ENCODE measurements at places on chromosomes 11 and 22.

- no peak for DNase-seq
Observed at GRCh38 chr11:88341522-88342251, 4.2 kb upstream of the CTSC start.

DNA sequence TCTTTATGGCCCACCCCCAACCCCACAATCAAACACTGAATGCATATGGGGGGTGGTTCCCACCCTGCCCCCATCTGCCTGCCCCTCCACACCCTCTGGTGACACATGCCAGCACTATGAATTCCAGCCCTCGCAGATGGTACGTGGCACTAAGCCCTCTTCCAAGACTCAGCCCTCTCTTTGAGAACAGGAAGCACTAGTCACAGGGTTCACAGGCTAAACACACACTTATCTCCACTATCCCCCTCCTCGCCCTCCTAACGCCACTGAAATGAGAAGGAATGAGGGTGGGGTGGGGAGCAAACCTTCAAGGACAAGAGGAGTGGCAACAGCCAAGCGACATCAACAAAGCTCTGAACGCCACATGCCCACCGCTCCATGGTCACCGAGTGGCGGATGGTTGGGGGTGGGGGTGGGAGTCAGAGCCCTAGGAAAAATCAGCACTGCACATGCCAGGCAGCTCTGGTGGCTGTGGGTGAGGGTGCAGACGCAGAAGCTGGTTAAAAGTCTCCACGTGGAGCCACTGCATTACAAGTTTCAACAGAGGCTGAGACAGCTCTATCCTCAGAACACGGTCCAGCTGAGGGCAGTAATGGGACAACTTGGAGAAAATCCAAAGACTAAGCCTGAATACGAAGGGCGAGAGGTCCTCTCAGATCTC lies 33.6 kb downstream of the TMEM184B start:
- no peak for DNase-seq

- no peak for DNase-seq
Observed at GRCh38 chr22:32618441-32619140, 144.0 kb downstream of the FBXO7 start.

GRCh38 chr11:1548221-1549070 lies 23.6 kb downstream of the DUSP8 start:
- peak; percentile 86 for DNase-seq

DNA sequence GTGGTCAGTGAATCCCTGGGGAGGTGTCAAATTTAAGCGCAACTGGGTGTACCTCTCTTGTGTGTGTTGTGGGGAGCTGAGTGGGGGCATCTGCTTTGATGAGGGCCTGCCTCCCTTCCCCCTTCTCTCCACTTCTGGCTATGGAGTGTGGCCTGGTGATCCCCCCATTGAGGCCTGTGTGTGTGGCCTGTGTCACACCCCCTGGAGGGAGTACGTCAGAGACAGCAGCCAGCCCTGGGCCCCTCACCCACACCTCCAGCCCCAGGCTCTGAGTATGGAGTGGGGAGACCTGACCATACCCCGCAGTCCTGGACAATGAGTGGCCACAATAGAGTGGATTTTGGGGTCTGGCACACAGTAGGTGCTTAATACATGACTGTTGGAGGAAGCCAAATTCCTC lies 51.4 kb upstream of the EIF3D start:
- DNase-seq = no peak

DNA sequence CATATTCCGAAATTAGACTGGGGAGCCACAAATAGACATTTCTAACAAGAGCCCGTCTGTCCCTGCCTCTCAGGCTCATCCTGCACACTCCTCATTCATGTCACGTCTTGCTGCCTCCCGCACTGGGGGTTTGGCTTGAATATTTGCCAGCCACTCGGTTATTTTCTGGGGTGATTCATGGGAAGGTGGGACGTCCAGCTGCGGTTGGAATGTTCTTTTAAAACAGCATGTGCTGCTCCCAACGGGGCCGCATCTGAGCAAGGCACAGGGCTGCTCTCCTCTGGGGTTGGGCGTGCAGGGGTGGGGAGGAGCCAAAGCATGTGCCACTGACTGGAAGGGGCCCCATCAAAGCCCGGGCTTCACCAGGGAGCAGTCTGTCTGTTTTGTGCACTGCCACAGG lies 25.9 kb upstream of the SLC5A4 start:
- no peak for DNase-seq

DNA sequence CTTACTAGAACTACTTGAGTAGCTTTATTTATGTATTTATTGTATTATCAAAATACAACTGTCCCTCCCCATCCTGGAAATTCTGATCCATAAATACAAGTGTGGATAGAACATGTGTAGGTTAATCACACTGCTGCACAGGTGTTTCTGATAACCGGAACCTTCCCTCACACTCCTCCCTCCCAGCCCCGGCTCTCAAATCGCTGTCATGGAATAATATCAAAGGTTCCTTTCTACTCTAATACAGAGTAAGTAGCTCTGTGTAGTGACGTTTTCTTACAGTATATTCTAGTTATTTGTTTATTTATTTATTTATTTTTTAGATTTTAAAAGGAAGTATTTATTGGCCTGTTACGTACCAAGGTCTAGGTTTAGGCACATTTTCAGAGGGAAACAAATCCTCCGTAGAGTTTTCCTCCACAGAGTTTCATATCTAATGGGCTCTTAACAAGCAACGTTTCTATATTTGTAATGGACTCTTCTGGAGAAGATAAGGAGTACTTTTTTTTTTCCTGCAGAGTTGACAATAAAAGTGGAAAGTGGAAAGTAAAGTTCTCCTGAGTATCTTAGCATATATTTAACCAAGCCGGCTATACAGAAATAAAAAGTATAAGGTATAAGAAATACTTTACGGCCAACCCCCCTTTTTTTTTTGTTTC lies 129.0 kb upstream of the CARD18 start:
- no peak for DNase-seq

DNA sequence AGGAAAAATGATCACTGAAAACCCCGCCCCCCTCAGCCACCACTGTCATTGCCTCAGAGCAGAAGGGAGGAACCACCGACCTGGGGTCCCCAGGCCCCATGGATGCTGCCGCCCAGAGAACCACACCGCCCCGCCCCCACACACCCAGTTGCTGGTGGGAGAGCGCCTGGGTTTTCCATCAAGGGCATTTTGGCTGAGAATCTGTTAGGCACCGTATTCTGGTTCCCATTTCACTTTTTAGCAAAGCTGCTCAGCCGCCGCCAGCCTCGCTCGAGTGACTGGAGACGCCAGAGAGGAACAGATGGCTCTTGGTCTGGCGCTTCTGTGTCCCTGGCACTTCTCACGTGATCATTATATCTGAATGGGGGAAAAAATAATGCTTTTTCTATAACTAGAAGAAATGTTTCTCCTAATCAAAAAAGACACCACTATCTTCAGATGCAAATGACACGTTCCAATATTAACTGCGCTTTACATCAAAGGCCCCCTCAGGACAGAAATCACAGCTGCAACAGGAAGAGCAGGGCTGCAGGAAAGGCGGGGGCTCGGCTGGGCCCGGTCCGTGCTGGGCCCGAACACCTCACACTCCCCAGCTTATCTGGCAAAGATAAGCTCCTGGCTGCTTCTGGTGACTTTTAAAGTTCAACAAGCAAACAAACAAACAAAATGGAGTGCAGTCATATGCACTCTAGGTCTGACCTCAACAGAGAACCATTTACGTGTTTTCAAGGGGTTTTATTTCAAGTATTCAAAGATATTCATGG lies 149.8 kb downstream of the MPPED1 start:
- no peak for DNase-seq

DNA sequence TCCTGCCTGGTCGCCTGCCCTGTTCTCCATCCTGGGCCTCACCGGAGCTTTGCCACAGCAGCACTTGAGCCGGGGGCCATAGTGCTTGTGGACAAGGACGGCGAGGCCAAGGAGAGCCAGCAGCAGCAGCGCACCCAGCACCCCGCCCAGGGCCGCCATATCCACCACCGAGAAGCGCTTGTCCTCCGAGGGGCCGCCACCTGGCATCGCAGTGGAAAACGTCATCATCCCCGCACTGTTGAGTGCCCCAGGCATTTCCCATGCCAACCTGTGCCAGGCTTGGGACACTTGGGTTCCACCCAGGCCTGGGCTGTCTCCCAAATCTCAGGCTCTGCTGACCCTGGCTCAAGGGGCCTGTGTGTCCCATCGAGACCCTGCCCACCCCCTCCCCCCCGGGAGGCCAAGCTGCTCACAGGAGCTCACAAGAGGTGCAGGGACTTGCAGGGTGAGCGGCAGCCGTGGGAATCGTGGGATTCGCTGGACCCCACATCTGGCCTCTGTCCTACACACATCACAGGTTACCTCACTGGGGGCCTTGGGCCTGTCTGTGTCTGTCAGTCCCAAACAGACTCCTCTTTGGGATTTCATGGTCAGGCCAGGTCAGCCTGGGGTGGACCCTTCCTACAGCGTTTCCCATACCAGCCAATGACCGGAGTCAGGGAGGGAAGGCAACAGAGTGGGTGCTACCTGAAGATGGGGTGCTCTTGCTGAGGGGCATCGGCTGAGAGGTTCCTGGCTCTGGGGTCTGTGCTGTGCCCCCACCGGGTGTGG lies 2.3 kb upstream of the IRF7 start:
- no peak for DNase-seq

DNA sequence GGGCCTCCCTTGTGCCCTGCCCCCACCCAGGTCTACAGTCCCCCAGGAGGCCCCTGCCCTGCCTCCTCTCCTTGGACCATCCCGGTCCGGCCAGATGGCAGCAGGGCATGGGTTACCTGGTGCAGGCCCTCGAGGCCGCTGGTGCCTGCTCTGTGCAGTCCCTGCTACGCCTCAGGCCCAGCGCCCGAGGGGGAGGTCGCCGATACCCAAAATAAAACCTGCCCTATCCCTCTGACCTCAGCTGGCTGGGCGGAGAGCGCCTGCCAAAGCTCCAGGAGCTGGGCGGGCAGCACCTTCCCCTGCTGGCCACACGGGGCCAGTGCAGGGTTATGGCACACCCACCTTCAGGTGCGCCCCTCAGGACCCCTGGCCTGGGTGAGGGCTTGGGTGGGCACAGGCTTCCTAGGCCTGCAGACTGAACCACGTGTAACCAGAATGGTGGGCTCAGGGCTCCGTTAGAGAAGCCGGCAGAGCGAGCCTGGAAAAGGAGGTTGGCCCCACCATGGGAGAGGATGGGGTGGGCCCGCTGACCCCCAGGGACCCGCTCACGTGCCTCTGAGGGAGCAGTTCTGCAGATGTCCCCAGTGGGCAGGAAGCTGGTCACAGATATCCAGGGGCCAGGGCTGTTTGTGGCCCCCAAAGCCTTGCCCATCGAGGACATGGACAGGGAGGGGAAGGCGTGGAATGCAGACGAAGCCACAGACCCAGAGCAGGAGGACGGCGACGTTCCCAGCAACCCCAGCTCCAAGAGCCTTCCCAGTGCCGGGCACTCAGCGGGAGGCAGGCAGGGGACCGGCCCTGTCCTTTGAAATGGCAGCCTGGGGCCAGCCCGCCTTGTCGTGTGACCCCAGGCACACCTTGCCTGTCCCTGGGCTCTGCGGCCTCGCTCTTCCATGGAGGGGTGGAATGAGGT lies 1.7 kb upstream of the TNNT3 start:
- peak; percentile 75 for DNase-seq

DNA sequence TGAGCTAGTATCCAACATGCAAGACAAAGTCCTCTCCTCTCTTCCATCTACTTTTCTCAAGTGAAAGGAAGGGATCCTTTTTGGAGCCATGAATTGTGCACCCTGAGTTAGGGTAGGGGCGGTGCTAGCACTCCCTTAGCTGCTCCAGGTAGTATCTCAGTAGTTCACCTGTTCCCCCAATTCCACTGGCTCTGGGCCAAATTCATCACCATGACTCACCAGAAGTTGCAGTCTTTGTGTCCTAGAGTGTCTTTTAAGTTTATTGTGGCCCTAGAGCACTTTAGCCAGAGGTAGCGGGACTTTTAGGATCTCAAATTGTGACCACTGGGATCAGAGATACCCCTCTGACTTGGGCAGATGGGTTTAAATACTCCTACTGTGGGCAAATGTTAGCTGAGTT lies 398.6 kb upstream of the ANO5 start:
- DNase-seq = no peak

GRCh38 chr22:37662039-37662438 lies 3.5 kb downstream of the PDXP start:
- DNase-seq = no peak

DNA sequence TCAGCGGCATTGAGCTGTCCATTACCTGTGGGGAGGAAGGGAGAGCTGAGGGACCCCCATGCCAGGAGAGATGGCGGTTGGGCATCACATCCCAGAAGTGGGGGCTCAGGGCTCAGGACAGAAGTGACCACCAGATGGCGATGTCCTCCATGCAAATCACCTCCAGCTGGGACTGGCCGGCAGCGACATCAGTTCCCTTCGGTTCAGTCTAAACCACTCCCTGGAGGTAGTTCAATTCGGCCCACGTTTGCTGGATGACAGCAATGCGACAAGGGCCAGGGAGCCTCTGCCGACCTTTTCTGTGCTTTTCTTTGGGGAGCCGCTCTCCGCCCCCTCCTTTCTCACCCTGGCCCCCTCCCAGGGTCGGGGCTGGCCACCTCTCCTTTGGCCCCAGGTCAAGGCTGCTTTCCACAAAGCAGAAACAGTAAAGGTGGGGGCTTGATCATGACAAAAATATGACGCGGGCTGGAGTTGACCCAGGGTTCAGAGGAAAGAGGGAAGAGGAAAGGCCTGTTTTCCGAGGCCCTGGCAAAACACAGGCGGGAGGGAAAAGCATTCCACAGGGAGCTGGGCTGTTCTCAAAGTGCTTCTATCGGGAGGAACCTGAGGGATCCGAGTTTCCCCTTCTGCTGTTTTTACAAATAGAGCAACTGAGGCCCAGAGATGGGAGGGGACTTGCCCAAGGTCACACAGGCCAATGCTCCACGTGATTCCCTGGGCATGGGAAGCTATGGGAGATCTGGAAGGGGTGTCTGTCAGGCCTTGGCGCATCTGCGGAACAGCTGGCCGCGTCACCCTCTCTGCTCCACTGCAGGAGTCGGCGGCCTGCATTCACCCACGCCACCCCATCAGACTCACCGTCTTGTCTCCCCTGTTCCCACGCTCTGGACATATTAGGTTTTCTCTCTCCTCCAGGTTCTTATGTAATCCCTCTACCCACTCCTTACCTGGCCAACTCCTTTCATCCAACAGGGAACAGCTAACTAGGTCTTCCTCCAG lies 54.7 kb downstream of the FBXO7 start:
- peak; percentile 91 for DNase-seq

GRCh38 chr11:57116654-57117053 lies 65.1 kb upstream of the LRRC55 start:
- no peak for DNase-seq

- peak; percentile 59 for DNase-seq
Observed at GRCh38 chr11:64879244-64879900, 951 bp upstream of the EHD1 start.

GRCh38 chr22:42294034-42294985 lies 23.9 kb upstream of the TCF20 start:
- peak; percentile 55 for DNase-seq

- DNase-seq = no peak
Observed at GRCh38 chr22:40114411-40114810, 63.3 kb upstream of the TNRC6B start.
